ENCODE measurements at places on chromosomes 12 and 14.

GRCh38 chr12:122849352-122850047 lies 14.2 kb downstream of the HIP1R start:
- DNase-seq: no peak

- no peak for DNase-seq
Measured at GRCh38 chr12:1851151-1851701, 30.9 kb downstream of the LRTM2 start.

GRCh38 chr14:52086711-52087110 lies 17.9 kb upstream of the NID2 start:
- DNase-seq: no peak

DNA sequence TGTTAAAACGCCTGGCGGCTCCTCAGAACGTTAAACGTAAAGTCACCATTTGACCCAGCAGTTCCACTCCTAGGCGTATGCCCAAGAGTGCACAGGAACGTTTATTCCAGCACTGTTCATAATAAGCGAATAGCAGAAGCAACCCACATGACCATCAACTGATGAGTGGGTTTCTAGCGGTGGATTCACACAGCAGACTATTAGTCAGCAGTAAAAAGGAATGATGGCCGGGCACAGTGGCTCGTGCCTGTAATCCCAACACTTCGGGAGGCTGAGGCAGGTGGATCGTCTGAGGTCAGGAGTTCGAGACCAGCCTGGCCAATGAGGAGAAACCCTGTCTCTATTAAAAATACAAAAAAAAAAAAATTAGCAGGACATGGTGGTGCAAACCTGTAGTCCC lies 22.4 kb upstream of the FBRSL1 start:
- no peak for DNase-seq

- peak; percentile 45 for DNase-seq
Measured at GRCh38 chr12:9751204-9752144, 9.2 kb downstream of the CD69 start.

DNA sequence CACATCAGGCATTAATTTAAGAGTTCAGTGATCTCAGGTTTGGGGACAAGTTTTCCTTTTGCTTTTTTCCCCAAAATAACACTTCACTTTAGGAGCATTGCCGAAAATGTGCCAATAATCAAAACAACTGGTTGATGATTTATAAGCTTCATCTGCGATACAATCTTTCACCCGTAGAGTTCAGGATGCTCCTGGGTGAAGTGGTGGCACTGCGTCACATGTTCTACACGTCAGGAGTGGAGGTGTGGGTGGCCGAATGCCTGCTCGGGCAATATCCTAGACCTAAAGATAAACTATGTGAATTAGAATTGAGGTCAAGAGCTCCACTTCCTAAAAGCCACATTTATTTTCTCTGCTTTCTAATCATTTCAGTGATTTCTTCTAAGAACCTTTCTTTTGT lies 70.9 kb upstream of the DICER1 start:
- no peak for DNase-seq

DNA sequence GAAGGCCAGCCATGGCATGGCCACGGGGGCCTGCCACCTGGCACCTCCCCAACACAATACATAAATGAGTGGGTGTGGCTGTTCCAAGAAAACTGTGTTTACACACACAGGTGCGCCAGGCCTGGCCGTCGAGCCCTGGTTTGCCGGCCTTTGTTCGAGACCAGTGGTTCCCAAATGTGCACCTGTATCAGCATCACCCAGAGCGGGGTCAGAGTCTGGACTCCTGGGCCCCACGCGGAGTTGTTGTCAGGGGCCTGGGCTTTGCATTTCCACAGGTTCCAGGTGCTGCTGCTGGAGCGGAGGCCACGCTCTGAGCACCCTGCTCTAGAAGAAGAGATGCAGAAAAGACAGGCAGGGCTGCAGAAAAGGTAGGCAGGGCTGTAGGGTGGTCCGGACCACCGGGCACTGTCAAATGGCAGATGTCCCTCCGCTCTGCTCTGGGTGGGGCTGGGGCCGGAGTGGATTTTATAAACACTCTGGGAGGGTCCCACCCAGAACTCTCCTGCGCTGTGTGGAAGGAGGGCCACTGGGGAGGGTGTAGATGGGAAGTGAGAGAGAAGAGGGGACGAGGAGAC lies 4.2 kb upstream of the ASPG start:
- peak; percentile 12 for DNase-seq

GRCh38 chr14:106210650-106211049 lies 684.3 kb downstream of the TMEM121 start:
- peak; percentile 36 for DNase-seq

- no peak for DNase-seq
Measured at GRCh38 chr14:34538871-34539406, 562 bp downstream of the EAPP start.

All from activated CD4-positive, alpha-beta memory T cell treated with anti-CD3 and anti-CD28 coated beads, Interleukin-2, amount 10 ng/mL, durations not matched to agents 7 days and 5 days (primary cell).